ENCODE measurements at places on chromosomes 3 and 15.

GRCh38 chr3:31713816-31714215 is 181.1 kb downstream of the STT3B start:
- DNase-seq, result no peak

DNA sequence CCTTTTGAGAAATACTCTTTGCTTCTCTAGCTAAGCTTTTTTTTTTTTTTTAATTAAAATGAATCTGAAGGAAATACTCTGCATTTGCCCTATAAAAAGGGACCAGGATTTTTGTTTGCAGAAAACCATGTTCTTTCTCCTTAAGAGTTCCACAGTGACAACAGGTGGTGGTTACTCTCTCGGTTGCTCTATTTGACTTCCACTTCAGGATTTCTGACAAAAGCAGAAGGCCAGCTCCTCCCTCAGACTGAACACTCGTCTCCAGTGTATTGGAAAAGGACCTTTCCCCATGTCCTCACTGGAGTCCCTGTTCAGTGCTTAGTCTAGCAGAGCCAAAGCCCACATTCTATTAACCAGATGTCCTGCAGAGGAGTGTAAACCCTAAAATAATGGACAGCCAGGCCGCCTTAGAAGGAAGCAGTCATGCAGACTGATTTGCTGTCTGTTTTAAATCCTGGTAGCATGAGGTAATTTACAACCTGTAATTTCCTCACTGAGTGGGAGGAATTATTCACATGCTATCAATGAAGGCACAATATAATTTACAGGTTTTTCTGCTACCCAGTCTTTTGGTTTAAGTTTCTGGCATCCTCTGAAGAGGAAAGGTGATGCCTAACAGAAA is 599.3 kb downstream of the PYDC2 start:
- no peak for DNase-seq

DNA sequence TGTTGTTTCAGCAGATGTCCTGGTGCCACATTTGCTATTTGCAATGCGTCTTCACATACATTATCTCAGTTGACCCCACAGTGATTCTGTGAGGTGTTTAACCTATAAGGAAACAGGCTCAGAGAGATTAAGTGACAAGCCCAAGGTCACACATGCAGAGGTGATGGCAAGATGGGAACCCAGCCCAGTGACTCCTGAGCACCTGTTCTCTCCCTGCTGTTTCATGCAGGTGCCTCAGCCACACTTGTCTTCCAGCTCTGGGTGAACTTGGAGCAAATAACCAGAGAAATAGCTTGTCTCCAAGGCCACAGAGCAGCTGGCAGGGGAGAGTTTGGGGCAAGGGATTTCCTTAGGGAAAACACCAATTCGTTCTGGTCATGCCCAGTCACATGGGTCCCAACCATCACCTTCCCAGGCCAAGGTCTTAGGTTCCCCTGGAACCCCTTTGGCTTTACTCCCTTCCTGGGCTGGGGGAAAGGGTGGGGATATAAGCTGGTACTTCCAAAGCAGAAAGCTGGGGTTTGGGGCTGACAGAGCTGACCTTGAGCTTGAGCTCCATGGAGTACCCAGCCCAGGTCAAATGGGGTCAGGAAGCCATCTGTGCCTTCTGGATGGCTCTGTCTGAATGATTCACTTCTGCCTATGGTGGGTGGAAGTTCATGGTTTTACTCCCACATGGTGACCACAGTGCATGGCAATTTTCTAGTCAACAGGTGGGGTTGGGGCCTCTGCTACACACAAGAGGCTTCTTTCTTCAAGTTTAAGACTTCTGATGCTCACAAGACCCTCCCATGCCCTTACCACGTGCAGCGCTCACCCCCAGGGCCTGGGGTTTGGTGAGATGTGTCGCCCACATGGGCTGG is 22.4 kb downstream of the LIPC start:
- no peak for DNase-seq

DNA sequence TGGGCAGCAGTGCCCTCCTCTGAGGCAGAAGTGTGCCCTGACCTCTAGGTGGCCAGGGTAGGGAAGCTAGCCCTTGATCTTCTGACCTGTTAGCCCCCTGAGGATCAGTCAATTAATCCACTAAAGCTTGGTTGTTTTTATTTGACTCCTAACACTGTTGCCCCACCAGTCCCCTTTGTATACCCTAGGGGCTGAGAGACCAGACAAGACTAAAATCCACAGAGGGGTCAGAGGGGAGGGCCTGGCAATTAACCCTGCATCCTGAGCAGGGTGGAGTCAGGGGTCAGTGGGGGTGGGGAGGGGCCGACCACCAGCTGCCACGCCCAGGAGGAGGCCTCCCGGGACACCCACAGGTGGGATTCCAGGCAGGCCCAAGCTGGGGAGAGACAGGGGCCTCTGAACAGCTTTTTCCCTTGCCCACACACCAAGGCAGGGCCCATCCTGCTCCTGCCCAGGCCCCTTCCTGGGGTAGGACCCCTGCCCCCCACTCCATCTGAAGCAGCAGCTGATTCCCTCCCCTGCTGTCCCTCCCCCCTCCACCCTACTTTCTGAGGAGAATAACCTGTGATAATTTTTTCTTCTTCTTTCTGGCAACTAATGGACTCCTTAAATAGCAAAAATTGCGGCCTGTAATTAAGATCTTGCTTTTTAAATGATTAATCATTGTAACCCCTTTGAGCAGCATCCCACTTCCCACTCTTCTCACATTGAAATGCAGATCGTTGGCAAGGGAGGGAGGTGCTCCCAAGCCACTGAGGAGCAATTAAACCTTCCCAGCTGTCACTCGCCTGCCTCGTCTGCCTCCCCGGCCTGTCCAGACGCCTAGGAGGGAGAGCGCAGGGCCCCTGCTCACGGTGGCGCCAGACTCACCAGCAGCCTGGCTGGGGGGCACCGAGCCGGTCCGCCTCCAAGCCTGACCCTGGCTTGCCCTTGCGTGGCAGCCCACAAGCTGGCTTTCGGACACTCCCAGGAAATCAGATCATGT is 51.9 kb downstream of the RHCG start:
- DNase-seq, result no peak

GRCh38 chr15:86834115-86834863 is 754.6 kb downstream of the AGBL1 start:
- no peak for DNase-seq

- no peak for DNase-seq
Measured at GRCh38 chr3:172087602-172088580, 48.5 kb downstream of the FNDC3B start.

- DNase-seq, result no peak
Measured at GRCh38 chr3:186540835-186541226, 3.3 kb downstream of the CRYGS start.

- DNase-seq, result no peak
Measured at GRCh38 chr15:58434334-58434875, 2.6 kb downstream of the LIPC start.

GRCh38 chr3:44950275-44950734 is 25.7 kb downstream of the ZDHHC3 start:
- no peak for DNase-seq

GRCh38 chr3:156761713-156762451 is 64.3 kb upstream of the LEKR1 start:
- no peak for DNase-seq

DNA sequence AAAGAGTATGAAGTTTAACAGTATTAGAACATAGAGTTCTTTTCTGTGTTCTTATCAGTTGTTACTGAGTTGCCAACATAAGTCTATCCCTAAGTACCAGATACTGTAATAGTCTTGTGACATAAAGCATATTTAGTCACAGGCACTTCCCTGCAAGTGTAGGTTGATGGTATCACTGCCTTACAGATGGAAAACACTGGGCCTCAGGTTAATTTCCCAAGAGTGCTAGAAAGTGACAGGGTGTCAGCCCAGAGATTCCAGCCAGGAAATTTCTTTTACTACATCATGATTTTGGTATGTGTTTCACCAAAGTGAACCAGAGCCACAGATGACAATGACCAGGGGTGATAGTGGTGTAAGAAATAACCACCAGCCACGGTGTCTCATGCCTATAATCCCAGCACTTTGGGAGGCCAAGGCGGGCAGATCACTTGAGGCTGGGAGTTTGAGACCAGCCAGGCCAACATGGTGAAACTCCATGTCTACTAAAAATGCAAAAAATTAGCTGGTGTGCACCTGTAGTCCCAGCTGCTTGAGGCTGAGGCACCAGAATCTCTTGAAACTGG is 3.2 kb downstream of the EIF1B start:
- no peak for DNase-seq

DNA sequence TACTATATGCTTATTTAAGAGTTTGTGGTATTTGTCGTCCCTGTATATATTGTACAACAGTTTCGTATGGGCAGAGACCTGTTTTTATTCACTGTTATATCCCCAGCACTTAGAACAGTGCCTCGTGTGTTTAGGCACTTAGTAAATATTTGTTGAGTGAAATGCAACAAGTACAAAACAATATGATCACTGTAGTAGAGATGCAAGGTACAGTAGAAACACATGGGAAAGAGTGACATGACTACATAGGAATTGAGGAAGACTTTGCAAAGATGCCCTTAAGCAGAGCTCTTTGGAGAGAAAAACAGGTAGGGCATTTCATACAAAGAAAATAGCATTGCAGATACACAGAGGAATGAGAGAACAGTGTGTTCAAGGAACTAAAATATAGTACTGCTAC is 18.3 kb downstream of the RASA2 start:
- no peak for DNase-seq

- no peak for DNase-seq
Measured at GRCh38 chr3:134696155-134696554, 45.3 kb upstream of the KY start.

DNA sequence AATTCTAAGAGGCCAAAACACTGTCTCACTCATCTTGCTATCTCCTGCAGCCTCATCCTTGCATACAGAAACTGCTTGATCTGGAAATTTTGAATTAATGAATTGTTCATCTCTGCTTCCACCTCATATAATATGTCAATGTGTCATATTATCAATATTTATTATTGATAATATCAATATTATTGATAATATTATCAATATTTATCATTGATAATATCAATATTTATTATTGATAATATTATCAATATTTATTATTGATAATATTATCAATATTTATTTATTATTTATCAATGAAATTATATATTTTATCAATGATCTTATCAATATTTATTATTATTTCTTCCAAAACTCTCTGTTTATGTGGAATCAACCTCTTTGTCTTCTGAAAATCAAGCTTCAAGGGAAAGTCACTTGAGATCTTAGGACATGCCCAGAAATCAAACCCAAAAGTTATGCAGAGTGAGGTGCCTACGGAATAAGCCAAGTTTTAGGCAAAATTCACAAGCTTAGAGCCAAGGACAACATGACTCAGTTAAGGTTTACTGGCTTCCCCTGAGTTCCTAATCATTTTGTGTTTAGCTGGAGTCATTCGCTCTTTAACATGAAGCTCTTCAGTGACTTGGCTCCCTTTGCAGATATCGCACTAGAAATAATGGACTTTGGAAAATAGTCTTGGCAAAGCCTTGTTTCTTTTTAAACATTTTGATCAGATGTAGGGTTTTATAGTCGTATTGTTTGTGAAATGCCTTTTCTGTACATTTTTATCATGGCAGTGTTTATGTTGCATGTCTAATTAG is 297.1 kb upstream of the RARB start:
- no peak for DNase-seq

DNA sequence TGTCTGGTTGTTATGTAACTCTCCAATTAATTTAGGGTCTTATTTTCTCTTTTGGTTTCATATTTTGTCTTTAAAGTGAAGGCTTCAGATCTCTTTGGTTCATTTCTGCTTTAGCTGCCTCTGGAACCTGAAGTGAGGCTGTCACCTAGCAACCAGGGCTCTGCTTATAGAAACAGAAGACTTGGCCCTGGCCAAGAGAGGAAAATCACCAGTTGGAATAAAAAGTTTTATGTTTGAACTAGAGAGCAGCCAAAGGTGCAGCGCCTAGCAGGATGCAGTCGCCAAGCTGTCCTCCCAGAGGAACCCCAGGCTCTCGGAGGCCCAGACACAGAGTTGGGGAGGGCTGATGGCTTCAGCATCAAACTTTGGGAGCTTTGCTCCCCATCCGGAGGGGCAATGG is 41.1 kb downstream of the LYZL4 start:
- DNase-seq, result peak; percentile 20

DNA sequence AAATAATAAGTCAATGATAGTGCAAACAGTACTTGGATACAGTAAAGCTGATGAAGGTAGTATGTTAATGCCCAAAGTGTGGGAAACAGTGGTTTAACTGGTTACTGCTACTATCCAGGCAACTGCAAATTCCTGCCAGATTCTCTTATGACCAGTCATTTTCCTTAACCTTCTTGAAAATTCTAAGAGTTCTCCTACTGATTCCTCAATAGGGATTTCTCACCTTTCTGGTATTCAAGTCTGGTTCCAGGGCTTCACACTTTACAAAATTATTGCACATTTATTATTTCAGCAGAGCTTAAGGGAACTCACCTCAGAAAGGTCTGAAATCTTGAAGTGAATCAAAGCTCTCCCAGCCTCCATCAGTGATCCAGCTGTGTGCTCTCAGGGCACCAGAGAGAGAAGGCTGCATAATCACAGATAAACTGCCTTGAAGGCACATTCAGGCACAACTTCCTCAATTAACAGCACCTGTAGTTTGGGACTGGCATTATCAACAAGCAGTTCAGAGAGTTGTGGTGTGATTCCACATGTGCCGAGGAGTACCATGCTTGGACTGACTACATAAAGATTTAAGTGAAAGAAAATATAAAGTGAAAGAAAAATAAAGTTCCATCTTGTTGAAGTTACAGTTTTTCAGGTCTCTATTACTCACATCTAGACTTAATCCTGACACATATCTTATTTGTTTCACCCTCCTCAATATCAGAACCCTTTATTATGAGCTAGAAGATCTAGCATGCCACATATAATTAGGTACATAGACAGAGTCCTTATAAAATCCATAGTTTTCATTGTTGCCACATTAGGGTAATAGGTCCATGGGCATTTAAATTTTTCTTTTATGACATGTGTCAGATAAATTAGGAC is 59.5 kb upstream of the TIPARP start:
- peak; percentile 19 for DNase-seq

DNA sequence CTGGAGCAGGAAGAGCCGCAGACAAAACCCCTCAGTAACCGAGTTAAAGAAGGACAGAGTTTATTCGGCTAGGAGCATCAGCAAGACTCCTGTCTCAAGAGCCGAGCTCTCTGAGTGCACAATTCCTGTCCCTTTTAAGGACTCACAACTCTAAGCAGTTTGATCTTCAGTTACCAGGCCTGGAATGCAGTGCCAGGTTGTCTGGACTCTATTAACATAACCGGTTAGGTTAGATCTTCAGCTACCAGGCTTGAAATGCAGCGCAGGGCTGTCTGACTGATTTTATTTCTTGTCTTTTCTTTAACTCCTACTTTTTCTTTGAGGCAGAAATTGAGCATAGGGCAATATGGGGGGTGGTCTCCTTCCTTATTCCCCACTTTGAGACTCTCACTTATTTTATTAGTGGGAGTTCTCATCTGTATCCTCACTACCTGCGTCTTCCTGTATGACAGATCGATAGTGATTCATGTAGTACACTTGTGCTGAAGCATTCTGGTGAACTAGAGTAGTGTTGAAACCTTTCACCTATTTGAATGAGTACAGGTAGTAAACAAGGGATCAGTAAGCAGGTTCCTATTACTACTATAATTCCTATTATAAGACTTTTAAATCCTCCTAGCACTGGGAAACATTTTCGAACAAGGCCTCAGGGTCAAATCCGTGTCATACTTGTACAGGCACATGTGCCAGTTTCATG is 325.0 kb downstream of the CGGBP1 start:
- DNase-seq, result no peak
